ENCODE measurements at places on chromosomes 2 and 18.

GRCh38 chr2:20611077-20611843 is 39.6 kb downstream of the HS1BP3 start:
- no peak for DNase-seq
- no peaks in the 10 kb centered on the region for H3K36me3 ChIP-seq
- H3K27ac ChIP-seq: no peak overlapping the region
- H3K27me3 ChIP-seq: no peaks in the 10 kb centered on the region
- H3K4me3 ChIP-seq: no peak overlapping the region

- no peaks in the 10 kb centered on the region for H3K27me3 ChIP-seq
- no peaks in the 10 kb centered on the region for H3K4me1 ChIP-seq
- H3K27ac ChIP-seq: no peak overlapping the region
- no peaks in the 10 kb centered on the region for H3K36me3 ChIP-seq
- H3K4me3 ChIP-seq: no peak overlapping the region
Observed at GRCh38 chr2:116510117-116510671, 1304.3 kb upstream of the DDX18 start.

- no peak overlapping the region for H3K27ac ChIP-seq
- H3K36me3 ChIP-seq: no peaks in the 10 kb centered on the region
- DNase-seq: no peak
- peaks cover 26% of the 10 kb centered on the region for H3K27me3 ChIP-seq
- no peak overlapping the region for H3K4me3 ChIP-seq
Observed at GRCh38 chr18:77346208-77346810, 96.7 kb downstream of the GALR1 start.

GRCh38 chr2:148875387-148876051 is 492 bp downstream of the KIF5C start:
- H3K27ac ChIP-seq: no peak overlapping the region
- H3K4me1 ChIP-seq: peaks cover 24% of the 10 kb centered on the region
- H3K36me3 ChIP-seq: no peaks in the 10 kb centered on the region
- H3K27me3 ChIP-seq: peaks cover 13% of the 10 kb centered on the region

GRCh38 chr2:26507932-26508331 is 30.0 kb upstream of the OTOF start:
- H3K27ac ChIP-seq: no peak overlapping the region
- H3K4me3 ChIP-seq: no peak overlapping the region
- H3K36me3 ChIP-seq: no peaks in the 10 kb centered on the region
- H3K4me1 ChIP-seq: peaks cover 12% of the 10 kb centered on the region

DNA sequence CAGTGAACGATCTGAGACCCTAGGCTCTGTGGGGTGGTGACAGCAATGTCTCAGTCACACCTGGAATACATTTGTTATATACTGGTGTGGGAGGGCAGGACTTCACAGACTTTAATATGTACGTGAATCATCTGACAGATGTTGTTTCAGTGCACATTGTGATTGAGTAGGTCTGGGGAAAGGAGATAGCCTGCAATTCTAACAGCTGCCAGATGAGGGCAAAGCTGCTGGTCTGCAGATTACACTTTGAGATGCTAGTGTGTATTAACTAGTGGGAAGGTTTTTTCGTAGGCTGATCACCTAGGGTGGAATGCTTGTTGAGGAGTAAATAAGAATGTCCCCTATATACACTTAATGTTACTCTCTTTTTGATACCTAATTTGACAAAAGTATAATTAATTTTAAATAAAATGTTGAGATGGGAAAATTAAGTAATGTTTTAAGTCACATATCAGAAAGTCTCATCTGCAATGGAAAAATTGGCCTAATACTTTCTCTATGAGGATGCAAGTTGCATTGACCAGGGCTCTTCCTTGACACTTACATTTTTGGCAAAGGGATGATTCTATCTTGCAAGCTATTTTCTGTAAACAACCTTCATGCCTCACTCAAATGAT is 496.9 kb upstream of the HNMT start:
- H3K4me3 ChIP-seq: no peak overlapping the region
- no peaks in the 10 kb centered on the region for H3K4me1 ChIP-seq
- no peak for DNase-seq
- H3K36me3 ChIP-seq: no peaks in the 10 kb centered on the region
- no peaks in the 10 kb centered on the region for H3K27me3 ChIP-seq

DNA sequence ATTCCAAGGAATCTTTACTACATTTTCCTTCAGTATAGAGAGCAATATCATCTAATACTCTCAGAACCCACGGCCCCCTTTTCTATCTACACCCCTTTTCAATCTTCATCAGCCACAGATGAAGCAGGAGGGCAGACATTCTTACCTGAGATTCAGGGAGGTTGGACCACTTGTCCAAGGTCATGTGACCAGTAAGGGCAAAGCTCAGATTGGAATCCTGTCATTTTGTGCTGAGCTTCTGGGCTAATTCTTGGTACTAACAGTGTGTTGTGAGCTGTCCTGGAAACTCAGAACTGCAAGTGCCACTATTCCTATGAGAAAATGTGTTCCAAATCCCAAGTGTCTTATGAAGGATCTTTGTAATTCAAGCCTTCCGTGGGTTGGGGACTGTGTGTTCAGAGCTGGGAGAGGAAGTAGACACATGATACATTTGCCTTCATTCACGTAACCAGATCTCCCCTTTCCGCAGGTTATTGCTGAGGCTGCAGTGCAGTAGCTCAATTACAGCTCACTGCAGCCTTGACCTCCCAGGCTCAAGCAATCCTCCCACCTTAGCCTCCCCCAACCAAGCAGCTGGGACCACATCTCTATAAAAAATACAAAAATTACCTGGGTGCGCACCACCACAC is 3.3 kb downstream of the CHRNA1 start:
- H3K27ac ChIP-seq: no peak overlapping the region
- H3K4me3 ChIP-seq: no peak overlapping the region
- peaks cover 7% of the 10 kb centered on the region for H3K27me3 ChIP-seq
- no peaks in the 10 kb centered on the region for H3K36me3 ChIP-seq

- H3K27me3 ChIP-seq: no peaks in the 10 kb centered on the region
- no peak overlapping the region for H3K27ac ChIP-seq
- no peaks in the 10 kb centered on the region for H3K36me3 ChIP-seq
- DNase-seq: no peak
- no peaks in the 10 kb centered on the region for H3K4me1 ChIP-seq
Observed at GRCh38 chr2:138359532-138359931, 142.0 kb upstream of the SPOPL start.

DNA sequence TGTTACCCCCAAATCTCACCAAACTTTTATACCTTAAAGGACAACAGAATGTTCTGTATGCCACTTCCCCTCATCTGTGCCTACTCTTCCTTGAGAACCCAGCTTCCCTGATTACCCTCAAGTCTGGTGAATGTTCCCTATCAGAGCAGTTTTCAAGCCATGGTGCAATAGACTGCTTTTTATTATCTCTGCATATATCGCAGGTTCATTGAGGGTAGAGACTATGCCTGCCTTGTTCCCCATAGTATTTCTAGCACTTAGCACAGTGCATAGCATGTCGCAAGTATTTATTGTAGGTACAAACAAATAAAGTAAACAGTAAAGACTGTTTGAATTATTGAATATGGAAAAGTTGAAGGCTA is 146.6 kb downstream of the HAUS1 start:
- peaks cover 19% of the 10 kb centered on the region for H3K4me1 ChIP-seq
- H3K36me3 ChIP-seq: no peaks in the 10 kb centered on the region
- H3K27me3 ChIP-seq: no peaks in the 10 kb centered on the region
- H3K27ac ChIP-seq: peak overlapping the region; percentile 91
- H3K4me3 ChIP-seq: no peak overlapping the region

GRCh38 chr2:4938206-4938605 is 754.0 kb upstream of the SOX11 start:
- H3K27me3 ChIP-seq: no peaks in the 10 kb centered on the region
- no peak overlapping the region for H3K4me3 ChIP-seq
- H3K4me1 ChIP-seq: no peaks in the 10 kb centered on the region
- H3K27ac ChIP-seq: no peak overlapping the region
- DNase-seq: no peak
- no peaks in the 10 kb centered on the region for H3K36me3 ChIP-seq

DNA sequence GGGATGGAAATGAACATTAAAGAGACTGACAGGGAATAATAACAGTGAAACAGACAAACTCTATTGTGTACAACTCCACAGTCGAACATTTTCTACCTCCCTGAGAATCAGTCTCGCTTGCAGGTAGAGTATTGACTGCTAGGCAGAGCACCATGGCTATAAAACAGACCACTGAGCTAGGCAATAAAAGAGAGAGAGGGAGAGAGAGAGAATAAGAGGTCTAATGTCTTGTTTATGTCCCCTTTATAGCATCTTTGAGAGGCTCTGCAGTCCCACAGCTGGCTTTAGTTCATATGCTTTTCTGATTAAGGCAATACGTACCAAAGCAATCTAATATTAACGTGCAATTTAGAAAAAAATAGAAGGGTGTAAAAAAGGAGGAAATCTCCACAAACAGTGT is 652.6 kb downstream of the NRXN1 start:
- no peak overlapping the region for H3K4me3 ChIP-seq
- H3K36me3 ChIP-seq: no peaks in the 10 kb centered on the region
- H3K27ac ChIP-seq: no peak overlapping the region
- H3K4me1 ChIP-seq: no peaks in the 10 kb centered on the region

DNA sequence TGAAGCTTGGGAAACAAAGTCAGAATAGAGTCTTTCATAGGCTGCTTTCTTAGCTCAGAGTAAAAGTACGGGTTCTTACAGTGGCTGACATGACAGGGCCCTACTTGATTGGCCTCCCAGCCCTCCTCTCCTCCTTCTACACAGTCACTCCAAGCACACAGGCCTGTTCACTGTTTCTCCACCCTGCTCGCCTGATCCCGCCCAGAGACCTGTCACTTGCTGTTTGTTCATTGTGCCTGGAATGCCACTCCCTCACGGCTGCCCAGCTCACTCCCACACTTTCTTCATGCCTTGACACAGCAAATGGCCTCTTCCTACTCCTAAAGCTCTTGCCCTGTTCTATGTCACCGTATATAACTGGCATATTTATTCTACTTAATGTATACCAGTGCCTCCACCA is 104.8 kb downstream of the MAP4K4 start:
- H3K36me3 ChIP-seq: no peaks in the 10 kb centered on the region
- no peak overlapping the region for H3K4me3 ChIP-seq
- peaks cover 26% of the 10 kb centered on the region for H3K4me1 ChIP-seq
- H3K27ac ChIP-seq: no peak overlapping the region

- no peaks in the 10 kb centered on the region for H3K36me3 ChIP-seq
- H3K4me3 ChIP-seq: no peak overlapping the region
- DNase-seq: peak; percentile 3
- H3K4me1 ChIP-seq: peaks cover 17% of the 10 kb centered on the region
Observed at GRCh38 chr2:147525819-147526489, 318.9 kb upstream of the ACVR2A start.

DNA sequence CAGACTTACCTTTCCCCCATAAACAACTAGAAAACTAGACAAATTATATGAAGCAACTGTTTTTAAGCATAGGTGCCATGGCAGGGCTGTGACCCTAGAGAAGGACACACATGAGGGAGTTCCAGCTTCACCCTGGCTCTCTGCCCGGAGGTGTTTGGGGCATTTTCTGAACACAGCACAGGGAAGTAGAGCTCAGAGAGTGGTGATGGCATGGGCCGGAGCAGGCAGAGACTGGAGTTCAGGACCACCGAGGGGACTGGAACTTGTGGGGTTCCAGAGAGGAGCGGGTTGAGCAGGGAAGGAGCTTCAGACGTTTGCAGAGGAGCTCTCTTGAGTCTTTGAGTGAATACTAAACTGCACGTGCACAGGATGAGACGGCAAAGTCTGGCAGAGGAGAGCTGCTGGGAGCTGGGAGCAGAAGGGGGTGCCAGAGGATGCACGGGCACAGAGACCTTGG is 26.5 kb upstream of the KLF11 start:
- no peaks in the 10 kb centered on the region for H3K36me3 ChIP-seq
- no peaks in the 10 kb centered on the region for H3K4me1 ChIP-seq
- no peak overlapping the region for H3K27ac ChIP-seq
- H3K27me3 ChIP-seq: no peaks in the 10 kb centered on the region
- no peak for DNase-seq
- no peak overlapping the region for H3K4me3 ChIP-seq

GRCh38 chr2:237326266-237327171 is 87.4 kb downstream of the COL6A3 start:
- no peaks in the 10 kb centered on the region for H3K27me3 ChIP-seq
- no peaks in the 10 kb centered on the region for H3K4me1 ChIP-seq
- no peak for DNase-seq
- no peaks in the 10 kb centered on the region for H3K36me3 ChIP-seq

GRCh38 chr2:159209341-159210306 is 76.9 kb downstream of the WDSUB1 start:
- no peaks in the 10 kb centered on the region for H3K27me3 ChIP-seq
- peak overlapping the region; percentile 65 for H3K27ac ChIP-seq
- H3K4me3 ChIP-seq: peak overlapping the region; percentile 29
- peaks cover 9% of the 10 kb centered on the region for H3K4me1 ChIP-seq
- peak; percentile 55 for DNase-seq

GRCh38 chr2:7325186-7325585 is 408.0 kb downstream of the RNF144A start:
- no peak overlapping the region for H3K4me3 ChIP-seq
- no peaks in the 10 kb centered on the region for H3K27me3 ChIP-seq

DNA sequence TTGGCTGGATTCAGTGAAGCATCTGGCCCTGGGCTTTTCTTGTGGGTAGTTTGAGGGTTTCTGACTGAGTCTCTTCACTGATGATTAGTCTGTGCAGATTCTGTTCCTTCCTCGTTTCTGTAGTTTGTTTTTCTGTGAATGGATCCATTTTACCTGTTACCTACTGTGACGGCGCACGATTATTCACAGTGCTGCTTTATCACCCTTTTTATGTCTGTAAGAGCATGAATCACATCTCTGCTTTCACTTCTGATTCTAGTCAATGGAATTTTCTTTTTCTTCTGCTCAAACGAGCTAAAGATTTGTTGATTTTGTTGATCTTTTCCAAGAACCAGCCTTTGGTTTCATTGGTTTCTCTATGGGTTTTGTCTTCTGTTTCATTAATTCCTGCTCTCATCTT is 60.8 kb downstream of the SLC66A2 start:
- no peaks in the 10 kb centered on the region for H3K4me1 ChIP-seq
- no peaks in the 10 kb centered on the region for H3K36me3 ChIP-seq
- H3K4me3 ChIP-seq: no peak overlapping the region
- no peak for DNase-seq
- H3K27ac ChIP-seq: no peak overlapping the region
- no peaks in the 10 kb centered on the region for H3K27me3 ChIP-seq

DNA sequence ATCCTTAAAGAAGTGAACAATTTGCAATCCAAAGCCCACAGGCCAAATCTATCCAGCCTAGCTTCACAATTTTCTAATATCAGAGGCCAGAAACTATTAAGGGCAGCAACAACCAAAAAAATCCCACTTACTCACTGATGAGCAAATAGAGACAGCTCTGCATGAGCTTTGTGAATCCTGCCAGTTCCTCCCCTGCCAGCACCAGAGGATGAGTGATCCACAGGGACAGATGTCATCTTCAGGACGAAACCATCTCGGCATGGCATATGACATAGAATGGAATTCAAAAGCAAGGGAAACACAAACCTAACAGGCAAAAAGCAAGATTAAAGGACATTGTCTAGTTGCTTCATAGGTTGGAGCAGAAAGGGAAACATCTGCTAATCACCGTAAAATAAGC is 2.2 kb upstream of the DSC2 start:
- peaks cover 2% of the 10 kb centered on the region for H3K4me1 ChIP-seq
- H3K4me3 ChIP-seq: no peak overlapping the region
- no peak for DNase-seq
- no peak overlapping the region for H3K27ac ChIP-seq

DNA sequence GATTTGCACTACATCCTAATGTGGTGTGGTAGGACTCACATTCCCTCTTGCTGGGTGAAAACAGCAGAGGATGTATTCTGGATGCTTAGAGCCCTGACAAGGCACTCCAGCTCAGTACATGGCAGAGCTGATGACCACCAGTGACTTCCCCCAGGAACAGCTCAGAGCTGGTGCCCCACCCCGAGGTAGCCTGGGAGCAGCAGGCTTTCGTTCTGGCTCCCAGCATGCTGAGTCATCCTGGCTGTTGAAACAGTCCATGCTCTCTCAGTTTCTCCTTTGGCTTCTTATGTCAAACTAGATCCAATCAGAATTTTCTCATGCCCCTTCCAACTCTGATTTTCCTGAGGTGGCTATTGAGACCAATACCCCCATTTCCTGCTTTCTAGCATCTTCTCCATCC is 438.2 kb downstream of the NBAS start:
- H3K27ac ChIP-seq: no peak overlapping the region
- H3K36me3 ChIP-seq: no peaks in the 10 kb centered on the region
- H3K4me3 ChIP-seq: no peak overlapping the region

Measured in T-cell (primary cell).